ENCODE measurements at places on chromosomes 5 and 9. TPM values are rescaled to one million over a fixed set of nuclear protein-coding genes. Genes with fewer than 3 reads are reported as not detected.

Gene CCL27
- total RNA-seq = not detected

Gene CDKN2B-AS1
- 4.6 TPM for total RNA-seq

DNA sequence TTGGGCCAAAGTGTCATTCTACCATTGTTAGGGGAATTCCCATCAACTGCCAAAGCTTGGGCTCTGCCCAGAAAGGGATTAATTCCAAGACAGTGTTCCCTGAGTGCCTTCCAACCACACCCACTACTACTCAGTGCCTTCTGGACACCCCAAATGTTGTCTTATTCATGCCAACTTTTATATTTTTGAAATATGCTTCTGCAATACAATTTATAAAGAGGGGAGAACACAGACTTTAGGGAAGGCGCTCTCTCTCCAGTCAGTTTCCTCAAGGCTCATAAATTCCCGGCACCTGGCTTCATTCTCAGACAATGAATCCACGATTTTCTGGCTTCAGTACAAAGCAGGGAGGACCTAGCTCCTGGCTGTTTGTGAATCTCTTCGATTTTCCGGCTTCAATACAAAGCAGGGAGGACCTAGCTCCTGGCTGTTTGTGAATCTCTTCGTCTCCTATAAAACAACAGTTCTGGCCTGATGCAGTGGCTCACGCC is 120.1 kb upstream of the MYO10 start:
- DNase-seq = no peak

DNA sequence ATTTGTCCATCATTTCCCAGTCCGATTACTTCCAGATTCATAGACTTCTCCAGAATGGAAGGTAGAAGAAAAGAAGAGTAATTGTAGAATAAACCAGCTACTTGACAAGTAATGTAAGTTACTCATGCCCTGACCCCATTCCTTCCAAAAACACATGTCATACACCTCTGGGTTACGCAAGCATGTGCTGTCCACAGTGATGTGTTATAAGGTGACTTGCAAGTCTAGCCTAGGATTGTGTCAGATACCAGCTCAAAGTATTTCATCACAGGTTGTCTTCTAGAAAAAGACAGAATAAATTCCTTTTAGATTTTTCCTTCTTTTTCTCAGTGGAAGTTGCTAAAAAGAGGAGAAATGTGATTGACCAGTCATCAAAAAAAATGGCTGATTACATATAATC is 8.0 kb upstream of the TLR4 start:
- no peak for DNase-seq

All from breast epithelium (tissue), 4 donors.